Activated CD4-positive, alpha-beta T cell treated with anti-CD3 and anti-CD28 coated beads, Interleukin-2, amount 10 ng/mL, durations not matched to agents 7 days and 5 days (primary cell): ENCODE measurements at places on chromosomes 6 and 20. TPM values are rescaled to one million over a fixed set of nuclear protein-coding genes. Genes with fewer than 3 reads are reported as not detected.
A peak's percentile ranks its signal among the peaks of the same experiment; 100 is the strongest.

Gene ANKRD6
- 3.3 TPM for total RNA-seq

Gene SRC
- total RNA-seq, result 2.1 TPM

Gene TGM3
- total RNA-seq, result not detected

Gene GSTA3
- total RNA-seq, result not detected

Gene HAO1
- not detected for total RNA-seq

Gene RIN2
- total RNA-seq, result not detected

Gene DDX39B
- total RNA-seq, result 442 TPM

- H3K27ac ChIP-seq, result no peak overlapping the region
- no peaks in the 10 kb centered on the region for H3K4me1 ChIP-seq
- no peak overlapping the region for H3K4me3 ChIP-seq
- no peak for DNase-seq
- H3K36me3 ChIP-seq, result no peaks in the 10 kb centered on the region
Measured at GRCh38 chr20:47770935-47771334, 14.3 kb downstream of the SULF2 start.

- no peak overlapping the region for H3K4me3 ChIP-seq
- no peak overlapping the region for H3K27ac ChIP-seq
- no peaks in the 10 kb centered on the region for H3K4me1 ChIP-seq
- H3K27me3 ChIP-seq, result peaks cover 11% of the 10 kb centered on the region
Measured at GRCh38 chr6:2477666-2478065, 232.3 kb upstream of the GMDS start.

DNA sequence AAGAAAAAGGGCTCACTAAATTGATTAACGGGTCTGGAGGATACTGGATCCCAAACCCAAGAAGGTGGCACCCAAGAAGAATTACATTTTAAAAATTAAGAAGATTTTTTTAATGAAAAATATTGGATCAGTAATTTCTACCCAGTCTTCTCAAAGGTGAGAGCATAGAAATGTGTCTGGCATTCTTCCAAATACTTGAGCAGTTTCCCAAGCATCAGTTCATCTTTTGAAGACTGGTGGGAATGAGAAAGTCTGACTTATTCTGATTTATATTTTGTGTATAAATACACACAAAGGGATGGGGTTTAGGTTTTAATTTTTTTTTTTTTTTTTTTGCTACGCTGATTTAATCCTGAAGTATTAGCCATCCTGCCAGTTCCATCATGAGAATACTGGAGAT is 3.3 kb downstream of the MGME1 start:
- DNase-seq, result no peak
- H3K36me3 ChIP-seq, result peaks cover 66% of the 10 kb centered on the region
- peaks cover 50% of the 10 kb centered on the region for H3K4me1 ChIP-seq

- no peaks in the 10 kb centered on the region for H3K36me3 ChIP-seq
- H3K27ac ChIP-seq, result no peak overlapping the region
- no peak for DNase-seq
- peaks cover under 1% of the 10 kb centered on the region for H3K27me3 ChIP-seq
- no peak overlapping the region for H3K4me3 ChIP-seq
- H3K4me1 ChIP-seq, result no peaks in the 10 kb centered on the region
Measured at GRCh38 chr6:131862476-131862875, 54.7 kb downstream of the ENPP1 start.

DNA sequence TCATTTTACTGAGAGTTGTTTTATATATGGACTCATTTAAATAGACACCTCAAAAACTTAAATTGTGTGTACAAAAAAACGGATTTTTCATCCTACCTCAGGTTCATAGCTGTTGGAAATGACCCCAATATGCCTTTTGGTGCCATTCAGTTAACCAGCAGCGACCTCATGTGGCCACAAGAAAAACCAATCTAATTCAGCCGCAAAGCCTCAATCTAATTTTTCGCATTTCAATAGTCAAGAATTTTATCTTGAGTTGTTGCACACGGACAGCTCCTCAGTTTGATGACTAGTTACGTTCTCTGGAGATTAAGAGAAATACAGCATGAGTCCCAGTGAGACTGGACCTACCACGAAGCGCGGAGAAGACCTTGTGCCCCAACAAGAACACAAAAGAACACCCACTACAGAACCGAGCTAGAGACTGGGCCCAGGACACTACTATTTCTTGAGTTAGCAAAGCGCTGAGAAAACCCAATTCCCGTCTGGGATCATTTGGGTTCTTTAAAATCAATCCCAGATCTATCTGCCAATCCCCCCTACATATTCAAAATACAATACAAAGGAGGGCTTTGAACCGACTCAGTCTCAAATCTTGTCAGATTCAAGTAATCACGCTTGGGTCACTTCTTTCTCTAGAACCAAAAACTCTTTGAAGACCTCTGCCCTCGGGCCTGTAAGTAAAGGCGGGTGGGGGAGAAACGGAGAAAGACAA is 1.1 kb downstream of the TCP11 start:
- H3K27me3 ChIP-seq, result peaks cover 28% of the 10 kb centered on the region
- DNase-seq, result peak; percentile 49
- peaks cover 17% of the 10 kb centered on the region for H3K4me1 ChIP-seq

DNA sequence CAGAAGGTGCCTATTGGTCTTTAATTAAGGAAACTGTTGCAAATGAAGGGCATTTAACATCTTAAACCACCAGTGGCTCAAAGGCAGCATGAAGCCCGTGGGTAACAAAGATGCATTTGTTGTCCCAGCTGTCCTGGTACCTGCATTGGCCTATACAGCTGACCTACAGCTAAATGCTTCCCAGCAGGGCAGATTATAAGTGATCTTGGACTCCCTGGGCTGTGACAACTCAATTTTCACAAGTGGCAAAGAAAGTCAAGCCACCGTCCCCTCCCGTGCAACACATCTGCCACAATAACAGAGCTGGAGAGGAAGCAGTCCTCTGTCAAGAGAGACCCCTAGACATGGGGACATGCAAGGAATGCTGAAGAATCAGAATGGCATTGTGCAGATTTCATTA is 31.5 kb upstream of the EDN3 start:
- peaks cover 42% of the 10 kb centered on the region for H3K27me3 ChIP-seq
- peaks cover 2% of the 10 kb centered on the region for H3K36me3 ChIP-seq
- peaks cover 43% of the 10 kb centered on the region for H3K4me1 ChIP-seq
- no peak overlapping the region for H3K27ac ChIP-seq
- no peak overlapping the region for H3K4me3 ChIP-seq

DNA sequence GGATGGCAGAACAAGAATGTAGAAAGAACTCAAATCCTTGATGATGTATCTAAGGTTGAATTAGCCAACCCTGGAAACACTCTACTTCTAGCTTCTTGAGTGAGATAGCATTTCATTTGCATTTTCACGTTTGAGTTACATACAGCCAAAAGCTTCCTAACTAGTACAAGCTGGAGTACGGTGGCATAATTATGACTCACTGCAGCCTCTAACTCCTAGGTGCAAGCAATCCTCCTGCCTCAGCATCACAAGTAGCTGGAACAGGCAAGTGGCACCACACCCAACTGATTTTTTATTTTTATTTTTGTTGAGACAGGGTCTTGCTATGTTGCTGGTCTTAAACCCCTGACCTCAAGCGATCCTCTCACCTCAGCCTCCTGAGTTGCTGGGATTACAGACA is 36.5 kb upstream of the STK35 start:
- no peaks in the 10 kb centered on the region for H3K36me3 ChIP-seq
- H3K27me3 ChIP-seq, result peaks cover 36% of the 10 kb centered on the region
- no peak for DNase-seq
- H3K4me3 ChIP-seq, result no peak overlapping the region

- H3K27me3 ChIP-seq, result no peaks in the 10 kb centered on the region
- no peak overlapping the region for H3K27ac ChIP-seq
- DNase-seq, result no peak
- no peaks in the 10 kb centered on the region for H3K36me3 ChIP-seq
- H3K4me3 ChIP-seq, result no peak overlapping the region
Measured at GRCh38 chr6:34358389-34358905, 34.0 kb downstream of the NUDT3 start.

DNA sequence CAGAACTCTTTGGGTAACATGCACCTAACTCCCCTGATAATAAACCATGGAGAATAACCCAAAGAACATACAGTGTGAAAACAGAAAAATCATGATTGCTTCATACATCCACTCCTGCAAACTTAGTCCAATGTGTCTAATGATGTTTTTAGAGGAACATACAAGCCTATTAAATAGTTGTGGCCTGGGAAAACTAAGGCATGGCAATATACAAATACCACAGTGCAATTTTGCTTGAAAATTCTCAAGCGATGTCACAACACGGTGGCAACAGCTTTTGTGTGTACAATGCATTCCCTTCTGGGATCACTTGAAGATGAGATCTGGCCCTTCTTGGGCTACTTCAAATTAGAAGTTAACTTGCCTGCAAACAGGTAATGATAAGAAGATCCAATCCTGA is 16.7 kb downstream of the MAP3K5 start:
- H3K4me3 ChIP-seq, result no peak overlapping the region
- no peaks in the 10 kb centered on the region for H3K27me3 ChIP-seq
- H3K4me1 ChIP-seq, result peaks cover 40% of the 10 kb centered on the region
- DNase-seq, result no peak

GRCh38 chr6:170290296-170291128 is at the start of gene DLL1:
DLL1 (minus strand) TSS chr6:170291078; CDS start chr6:170290139, 939 bp downstream.
- peak within 1 kb of the TSS; percentile 47 for H3K27ac ChIP-seq
- H3K27me3 ChIP-seq, result peaks cover 76% of the 10 kb centered on the region
- H3K4me1 ChIP-seq, result peaks cover 45% of the 10 kb centered on the region
